ENCODE measurements at places on chromosomes 1 and 21.

DNA sequence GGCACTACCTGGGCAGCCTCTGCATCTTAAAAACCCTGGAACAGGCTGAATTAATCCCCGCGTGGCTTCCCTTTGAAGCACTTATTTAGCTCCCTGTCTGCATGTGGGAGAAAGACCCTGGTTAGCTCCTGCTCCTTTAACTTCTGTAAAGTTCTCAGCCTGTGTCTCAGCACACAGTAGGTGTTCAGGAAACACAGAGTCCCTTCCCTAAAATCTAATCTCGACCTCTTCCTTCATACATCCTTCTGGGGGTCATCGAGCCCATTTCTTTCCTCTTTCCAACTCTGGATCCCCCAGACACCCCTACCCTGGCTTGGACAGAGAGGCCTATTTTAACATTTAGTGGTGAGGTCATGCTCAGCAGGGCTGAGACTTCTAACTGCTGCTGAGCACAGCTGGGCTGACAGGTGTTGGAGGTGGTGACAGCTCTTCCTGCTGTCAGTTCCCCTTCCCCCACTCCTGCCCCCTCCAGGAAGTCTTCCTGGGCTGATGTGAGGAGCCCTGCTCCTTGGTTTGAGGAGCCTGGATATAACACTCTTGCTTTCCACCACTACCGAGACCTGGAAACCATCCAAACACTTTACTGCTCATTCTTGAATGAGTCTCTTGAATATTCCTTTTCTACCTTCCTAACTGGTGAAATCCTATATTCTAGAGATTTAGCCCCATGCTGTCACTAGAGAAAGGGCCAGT lies 5.3 kb downstream of the E2F2 start:
- DNase-seq: no peak

DNA sequence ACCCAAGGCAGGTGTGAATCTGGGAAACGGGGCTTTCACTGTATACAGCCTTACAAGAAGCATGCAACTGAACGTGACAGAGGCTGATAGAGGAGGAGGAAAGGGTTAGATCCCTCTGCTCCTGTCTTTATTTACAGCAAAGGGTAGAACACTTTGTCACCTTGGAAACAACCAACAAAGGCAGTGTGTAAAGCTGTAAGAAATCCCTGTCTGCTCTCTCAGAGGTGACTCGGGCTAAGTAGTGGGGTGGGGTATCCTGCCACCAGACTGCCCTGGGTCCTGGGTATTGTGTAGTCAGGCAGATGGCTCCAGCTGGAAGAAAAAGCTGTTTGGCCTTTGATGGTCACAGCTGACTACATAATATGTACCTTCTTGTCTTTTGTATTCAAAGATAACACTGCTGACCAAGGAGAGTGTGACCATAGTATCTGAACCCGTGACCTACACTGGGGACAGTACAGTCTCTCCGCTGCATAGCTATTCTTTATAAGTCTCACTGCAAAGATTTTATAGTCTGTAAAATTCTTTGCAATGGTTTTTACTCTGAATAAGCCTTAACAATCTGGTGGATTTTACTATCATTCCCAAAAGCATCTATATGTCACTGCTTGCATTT lies 22.1 kb upstream of the POU2F1 start:
- DNase-seq: no peak

- no peak for DNase-seq
Observed at GRCh38 chr1:71147637-71148360, 67.0 kb upstream of the ZRANB2 start.

DNA sequence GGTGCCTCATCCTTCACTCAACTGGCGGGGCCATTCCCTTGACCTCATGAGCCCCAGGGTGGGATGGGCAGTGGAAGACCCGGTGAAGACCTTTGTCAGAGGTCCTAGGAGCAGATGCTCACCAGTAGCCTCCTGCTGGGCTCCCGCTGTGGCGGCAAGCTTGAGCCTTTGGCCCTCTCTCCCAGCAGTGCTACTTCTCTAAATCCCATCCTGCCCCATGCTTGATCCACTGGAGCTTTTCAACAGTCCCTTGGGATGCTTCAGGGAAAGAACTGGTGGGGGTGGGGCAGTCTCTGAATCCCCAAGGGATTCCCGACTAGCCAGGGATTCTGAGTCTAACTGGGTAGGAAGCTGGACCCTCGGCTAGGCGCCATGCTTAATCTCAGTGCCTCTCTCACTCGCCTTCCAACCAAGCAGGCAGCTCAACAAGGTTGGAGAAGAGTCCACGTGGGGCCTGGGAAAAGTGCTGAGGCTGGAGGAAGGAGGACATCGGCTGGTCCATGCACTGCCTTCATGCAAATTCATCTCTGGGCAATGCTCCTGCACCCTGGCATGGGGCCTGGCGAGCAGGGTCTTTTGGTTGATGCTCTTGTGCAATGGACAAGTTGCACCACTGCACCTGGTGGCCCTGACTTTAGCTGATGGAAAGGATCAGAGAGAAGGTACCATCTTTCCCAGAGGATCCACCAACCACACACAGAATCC lies 190.3 kb downstream of the GRIK3 start:
- DNase-seq: no peak

GRCh38 chr1:145719230-145720079 lies at the start of gene CD160:
CD160 (plus strand) TSS chr1:145719499; CDS start chr1:145728328, 8,829 bp downstream.
- no peak for DNase-seq

GRCh38 chr1:224922404-224923164 lies 6.9 kb upstream of the DNAH14 start:
- DNase-seq: peak; percentile 51

GRCh38 chr1:113511269-113511668 lies 121.0 kb downstream of the MAGI3 start:
- no peak for DNase-seq

GRCh38 chr21:26199456-26199855 lies 28.9 kb upstream of the APP start:
- DNase-seq: peak; percentile 81
